Activated CD4-positive, alpha-beta T cell treated with anti-CD3 and anti-CD28 coated beads for 36 hours (primary cell): ENCODE measurements at places on chromosomes 1 and 21. TPM values are rescaled to one million over a fixed set of nuclear protein-coding genes. Genes with fewer than 3 reads are reported as not detected.

DNA sequence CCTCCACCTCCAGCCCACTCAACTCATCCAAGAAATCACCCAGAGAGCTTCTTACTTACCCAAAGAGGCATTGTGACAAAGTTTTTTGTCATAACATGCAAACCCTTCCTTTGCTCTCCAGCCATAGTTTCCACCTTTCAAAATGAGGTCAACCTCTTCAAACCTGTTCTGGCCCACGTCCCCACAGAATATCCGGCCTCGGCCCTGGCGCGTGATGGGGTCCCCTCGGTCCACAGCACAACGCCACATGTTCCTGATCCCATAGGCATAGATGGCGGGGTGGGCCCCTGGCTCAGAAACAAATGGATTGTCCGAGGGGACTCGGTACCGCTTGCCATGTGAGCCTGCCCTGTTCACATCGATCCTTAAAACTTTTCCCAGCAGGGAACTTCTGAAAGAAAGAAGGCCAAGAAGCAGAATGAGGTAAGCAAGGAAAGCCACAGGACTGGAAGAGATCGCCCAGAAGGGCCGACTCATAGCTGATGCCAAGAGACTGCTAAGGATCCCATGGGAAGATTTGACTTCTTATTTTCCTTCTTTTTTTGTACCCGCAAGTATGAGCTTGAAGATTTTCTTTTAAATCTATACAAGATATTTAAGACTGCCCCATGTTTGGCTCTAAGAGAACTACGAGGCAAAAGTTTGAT lies 7.8 kb downstream of the HHIPL2 start:
- DNase-seq: no peak
- no peaks in the 10 kb centered on the region for H3K4me1 ChIP-seq
- H3K36me3 ChIP-seq: no peaks in the 10 kb centered on the region
- peaks cover 10% of the 10 kb centered on the region for H3K27me3 ChIP-seq

- H3K27me3 ChIP-seq: no peaks in the 10 kb centered on the region
- no peak overlapping the region for H3K4me3 ChIP-seq
- H3K27ac ChIP-seq: no peak overlapping the region
- peaks cover 3% of the 10 kb centered on the region for H3K4me1 ChIP-seq
- DNase-seq: peak; percentile 6
These were observed 185.2 kb downstream of the FAF1 start for GRCh38 chr1:50774759-50775351.

- H3K36me3 ChIP-seq: peaks cover 44% of the 10 kb centered on the region
- H3K27me3 ChIP-seq: no peaks in the 10 kb centered on the region
- no peak overlapping the region for H3K4me3 ChIP-seq
- H3K27ac ChIP-seq: no peak overlapping the region
- H3K4me1 ChIP-seq: peaks cover 13% of the 10 kb centered on the region
These were observed 59.7 kb upstream of the ZNF326 start for GRCh38 chr1:89935235-89935634.

- peaks cover 37% of the 10 kb centered on the region for H3K4me1 ChIP-seq
- H3K27me3 ChIP-seq: no peaks in the 10 kb centered on the region
- no peak overlapping the region for H3K27ac ChIP-seq
- no peak overlapping the region for H3K4me3 ChIP-seq
These were observed 28.4 kb downstream of the ACP6 start for GRCh38 chr1:147641695-147642592.

GRCh38 chr1:59100708-59101374 lies 196.1 kb upstream of the FGGY start:
- no peaks in the 10 kb centered on the region for H3K4me1 ChIP-seq
- no peak overlapping the region for H3K27ac ChIP-seq
- no peak overlapping the region for H3K4me3 ChIP-seq
- peak; percentile 8 for DNase-seq
- no peaks in the 10 kb centered on the region for H3K27me3 ChIP-seq
- no peaks in the 10 kb centered on the region for H3K36me3 ChIP-seq

Gene TRIM67
- not detected for total RNA-seq

Gene TMPRSS15
- not detected for total RNA-seq

DNA sequence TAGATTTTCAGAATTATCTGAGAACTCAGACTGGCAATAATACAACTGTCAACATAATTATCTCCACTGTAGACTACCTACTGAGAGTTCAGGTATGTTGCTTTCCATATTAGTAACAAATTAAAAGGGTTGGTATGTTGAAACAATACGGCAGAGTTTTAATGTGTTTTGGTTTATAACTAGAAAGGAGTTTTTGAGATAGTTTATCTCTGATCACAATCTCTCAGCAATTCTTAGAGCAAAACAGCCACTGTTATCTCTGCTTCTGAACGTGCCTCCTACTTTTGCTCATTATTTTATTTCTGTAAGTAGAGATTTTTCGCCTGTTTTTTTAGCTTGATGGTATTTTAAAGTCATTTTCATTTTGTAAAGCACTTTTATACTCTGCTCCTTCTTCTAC lies 118.7 kb downstream of the ZP4 start:
- no peaks in the 10 kb centered on the region for H3K27me3 ChIP-seq
- no peak overlapping the region for H3K4me3 ChIP-seq
- H3K4me1 ChIP-seq: no peaks in the 10 kb centered on the region
- H3K36me3 ChIP-seq: no peaks in the 10 kb centered on the region

Gene DIO1
- total RNA-seq: not detected

GRCh38 chr1:214022810-214023425 lies 35.1 kb downstream of the PROX1 start:
- peaks cover 3% of the 10 kb centered on the region for H3K4me1 ChIP-seq
- peaks cover 14% of the 10 kb centered on the region for H3K27me3 ChIP-seq
- H3K4me3 ChIP-seq: no peak overlapping the region

GRCh38 chr1:111669268-111669667 lies 49.7 kb downstream of the RAP1A start:
- H3K27ac ChIP-seq: peak overlapping the region; percentile 2
- H3K27me3 ChIP-seq: no peaks in the 10 kb centered on the region
- H3K4me1 ChIP-seq: peaks cover 73% of the 10 kb centered on the region
- no peak for DNase-seq
- peaks cover 56% of the 10 kb centered on the region for H3K36me3 ChIP-seq

DNA sequence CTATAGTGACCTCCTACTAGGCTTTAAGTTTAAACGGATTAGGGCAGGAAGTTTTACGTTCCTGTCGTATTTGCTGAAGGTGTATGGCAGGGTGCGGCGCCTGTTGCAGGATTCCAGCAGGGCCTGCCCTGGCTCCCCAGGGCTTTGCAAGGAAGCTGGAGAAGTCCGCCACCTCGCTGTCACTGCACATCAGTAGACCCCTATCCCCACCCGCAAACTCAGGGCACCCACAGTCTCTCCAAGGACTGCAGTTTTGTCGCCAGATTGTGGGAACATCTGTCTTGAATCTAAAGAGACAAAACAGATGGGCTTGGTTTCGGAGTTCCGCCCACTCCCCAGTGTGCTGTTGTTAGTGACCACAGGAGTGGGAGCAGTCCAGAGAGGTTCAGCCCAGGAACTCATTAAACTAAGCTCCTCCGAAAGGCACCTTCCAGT lies 110.8 kb downstream of the CDC7 start:
- no peak overlapping the region for H3K27ac ChIP-seq
- DNase-seq: no peak
- no peak overlapping the region for H3K4me3 ChIP-seq
- no peaks in the 10 kb centered on the region for H3K4me1 ChIP-seq
- no peaks in the 10 kb centered on the region for H3K27me3 ChIP-seq

DNA sequence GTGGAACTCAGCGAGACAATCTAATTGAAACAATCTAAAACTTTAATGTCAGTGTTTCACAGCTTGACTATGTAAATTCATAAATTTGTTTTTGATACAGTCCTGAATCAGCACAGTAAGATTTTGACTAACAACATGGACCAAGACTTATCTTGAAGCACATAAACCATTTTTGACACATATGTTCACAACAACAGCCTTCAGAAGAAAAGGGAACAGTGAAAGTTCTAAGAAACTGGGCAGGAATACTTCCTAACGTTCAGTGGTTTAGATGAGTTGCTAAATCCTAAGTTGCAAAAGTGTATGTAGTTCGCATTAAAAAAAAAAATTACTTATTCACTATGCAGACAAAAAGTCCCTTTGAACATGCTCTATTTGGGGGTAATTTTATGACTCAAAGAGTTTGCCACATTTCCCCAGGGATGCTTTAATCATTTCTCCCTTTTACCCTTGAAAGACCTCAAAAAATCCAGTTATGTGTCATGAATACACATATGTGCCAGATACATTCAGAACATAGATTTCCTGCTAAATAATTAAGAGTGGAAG lies 120.2 kb downstream of the MRPL39 start:
- H3K4me3 ChIP-seq: peak overlapping the region; percentile 57
- no peak for DNase-seq
- H3K27me3 ChIP-seq: no peaks in the 10 kb centered on the region
- peaks cover 56% of the 10 kb centered on the region for H3K36me3 ChIP-seq
- H3K27ac ChIP-seq: peak overlapping the region; percentile 90

DNA sequence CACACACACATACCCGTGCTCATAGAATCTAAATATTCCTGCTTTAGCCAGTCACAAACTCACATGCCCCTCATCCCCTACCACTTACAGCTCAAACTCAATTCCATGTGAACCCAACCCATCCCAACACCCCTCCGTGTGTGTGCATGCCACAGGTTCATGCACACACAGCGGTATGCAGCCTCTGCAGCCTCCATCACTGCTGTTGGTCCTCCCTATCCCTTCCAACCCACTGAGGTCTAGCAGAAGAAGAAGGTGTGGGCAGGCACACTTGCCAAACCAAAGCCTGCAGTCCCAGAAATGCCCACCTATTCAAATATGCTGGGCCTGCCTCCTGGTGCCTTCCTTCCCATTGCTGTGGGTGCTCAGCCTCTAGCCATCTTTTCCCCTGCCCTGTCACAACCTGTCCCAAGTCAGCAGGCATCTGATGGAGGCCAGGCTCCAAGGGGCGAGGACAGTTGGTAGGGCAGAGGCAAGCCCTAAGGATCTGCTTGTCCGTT lies 26.2 kb downstream of the SLC2A1 start:
- H3K27me3 ChIP-seq: no peaks in the 10 kb centered on the region
- H3K4me1 ChIP-seq: peaks cover 77% of the 10 kb centered on the region
- H3K27ac ChIP-seq: peak overlapping the region; percentile 92
- H3K4me3 ChIP-seq: peak overlapping the region; percentile 62
- peaks cover 82% of the 10 kb centered on the region for H3K36me3 ChIP-seq
- DNase-seq: no peak

DNA sequence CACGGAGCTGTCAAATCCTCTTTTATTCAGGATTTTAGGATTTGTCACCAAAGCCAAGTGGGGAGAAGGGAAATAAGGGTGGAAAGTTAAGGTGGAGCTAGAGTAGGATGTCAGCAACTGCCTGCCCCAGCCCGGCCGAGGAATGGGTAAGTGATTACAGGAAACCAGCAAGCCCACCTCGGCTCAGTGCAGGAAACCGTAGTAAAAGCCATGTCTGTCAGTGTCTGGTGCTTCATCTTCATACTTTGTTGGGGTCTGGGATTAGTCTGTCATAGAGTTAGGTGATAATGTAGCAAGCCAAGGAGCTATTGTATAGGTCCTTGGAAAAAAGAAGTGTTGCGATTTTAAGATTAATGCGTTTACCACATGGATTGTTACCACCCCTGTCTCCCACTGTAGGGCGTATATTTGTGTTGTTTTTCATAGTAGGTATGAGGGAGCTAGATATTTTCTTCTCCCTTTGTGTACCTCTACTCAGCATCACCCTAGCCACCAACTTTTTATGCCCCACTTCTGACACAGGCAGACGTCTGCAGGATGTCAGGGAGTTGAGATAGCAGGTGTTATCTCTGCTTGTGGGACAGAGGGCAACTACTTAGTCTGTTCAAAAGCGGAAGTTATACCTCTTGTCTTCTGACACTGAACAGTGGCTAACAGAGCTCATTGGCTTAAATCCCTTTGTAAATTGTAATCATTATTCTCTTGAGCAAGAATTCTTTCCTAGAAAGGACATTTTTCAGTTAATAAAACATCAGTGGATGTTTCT lies 253.7 kb downstream of the HHAT start:
- H3K36me3 ChIP-seq: no peaks in the 10 kb centered on the region
- H3K27ac ChIP-seq: no peak overlapping the region
- H3K27me3 ChIP-seq: no peaks in the 10 kb centered on the region
- DNase-seq: no peak
- no peak overlapping the region for H3K4me3 ChIP-seq
- H3K4me1 ChIP-seq: peaks cover 7% of the 10 kb centered on the region

- H3K27me3 ChIP-seq: peaks cover 2% of the 10 kb centered on the region
- H3K4me3 ChIP-seq: no peak overlapping the region
- no peaks in the 10 kb centered on the region for H3K36me3 ChIP-seq
- DNase-seq: no peak
These were observed 78.2 kb downstream of the NAV1 start for GRCh38 chr1:201617157-201617556.

DNA sequence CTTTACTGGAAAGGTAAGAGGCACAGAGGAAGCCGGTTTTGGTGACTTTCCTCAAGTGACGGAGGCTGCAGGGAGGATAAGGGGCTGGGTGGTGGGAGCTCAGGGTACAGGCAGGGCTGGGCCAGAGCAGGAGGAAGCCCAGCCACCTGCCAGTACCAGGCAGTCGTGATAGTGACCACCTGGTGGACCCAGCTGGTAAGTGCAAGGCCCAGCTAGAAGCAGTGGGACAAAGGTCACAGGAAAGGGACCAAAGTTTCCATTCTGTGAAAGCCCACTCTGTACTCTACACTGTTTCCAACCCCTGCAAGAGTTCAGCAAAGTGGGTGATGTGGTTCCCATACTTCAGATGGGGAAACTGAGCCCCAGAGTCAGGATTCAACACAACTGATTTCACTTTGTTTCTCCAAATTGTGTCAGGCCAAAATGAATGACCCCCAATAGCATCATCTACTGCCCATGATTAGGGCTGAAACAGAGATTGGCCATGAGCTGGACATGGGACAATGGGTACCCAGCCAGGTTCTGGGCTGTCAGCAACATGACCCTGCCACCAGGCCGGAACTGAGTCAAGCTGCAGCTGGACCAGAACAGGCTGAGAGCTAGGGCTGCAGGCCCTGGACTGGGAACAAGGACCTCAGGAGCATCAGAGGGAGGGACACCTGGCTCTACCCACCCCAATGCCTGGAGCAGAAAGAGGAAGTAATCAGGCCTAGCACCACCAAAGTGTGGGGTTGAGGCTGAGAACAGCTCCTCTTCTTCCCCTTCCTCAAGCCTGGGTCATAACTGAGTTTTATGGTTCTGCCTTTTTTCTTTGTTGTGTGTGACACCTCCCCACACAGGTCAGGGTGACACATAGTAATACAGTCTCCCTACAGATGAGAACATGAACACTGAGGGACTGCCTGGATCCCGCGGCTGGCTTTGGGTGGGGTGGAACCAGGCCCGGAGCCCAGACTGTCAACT lies 50.2 kb downstream of the KCNN3 start:
- peak; percentile 51 for DNase-seq
- H3K36me3 ChIP-seq: no peaks in the 10 kb centered on the region
- no peaks in the 10 kb centered on the region for H3K27me3 ChIP-seq
- H3K4me1 ChIP-seq: no peaks in the 10 kb centered on the region

GRCh38 chr1:154747740-154748404 lies 122.2 kb downstream of the KCNN3 start:
- H3K27me3 ChIP-seq: no peaks in the 10 kb centered on the region
- H3K27ac ChIP-seq: peak overlapping the region; percentile 98
- H3K4me1 ChIP-seq: peaks cover 80% of the 10 kb centered on the region
- peak; percentile 80 for DNase-seq
- H3K36me3 ChIP-seq: no peaks in the 10 kb centered on the region
